ENCODE measurements at places on chromosomes 3 and 15.

DNA sequence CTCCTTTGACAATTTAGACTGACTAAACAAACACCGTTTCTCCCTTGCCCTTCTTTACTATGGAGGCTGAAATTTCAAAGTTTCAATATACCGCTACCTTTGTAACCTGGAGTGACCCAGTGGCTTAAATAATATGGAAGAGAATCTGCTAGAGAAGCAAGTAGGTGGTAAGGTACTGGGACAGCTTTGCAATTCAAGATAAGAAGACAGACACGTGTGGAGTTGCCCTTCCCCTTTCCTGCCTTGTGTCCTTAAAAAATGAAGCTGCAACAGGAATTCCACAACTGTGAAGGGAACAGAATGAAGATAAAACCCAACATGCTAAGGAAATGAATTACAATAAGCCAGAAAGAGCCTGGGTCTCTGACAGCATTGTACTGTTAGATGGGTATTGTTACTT lies 26.4 kb downstream of the CBLB start:
- no peak for DNase-seq

- DNase-seq = no peak
These were observed 34.5 kb upstream of the ST3GAL6 start for GRCh38 chr3:98728672-98729071.

GRCh38 chr3:70276901-70277300 lies 35.5 kb downstream of the MDFIC2 start:
- no peak for DNase-seq

DNA sequence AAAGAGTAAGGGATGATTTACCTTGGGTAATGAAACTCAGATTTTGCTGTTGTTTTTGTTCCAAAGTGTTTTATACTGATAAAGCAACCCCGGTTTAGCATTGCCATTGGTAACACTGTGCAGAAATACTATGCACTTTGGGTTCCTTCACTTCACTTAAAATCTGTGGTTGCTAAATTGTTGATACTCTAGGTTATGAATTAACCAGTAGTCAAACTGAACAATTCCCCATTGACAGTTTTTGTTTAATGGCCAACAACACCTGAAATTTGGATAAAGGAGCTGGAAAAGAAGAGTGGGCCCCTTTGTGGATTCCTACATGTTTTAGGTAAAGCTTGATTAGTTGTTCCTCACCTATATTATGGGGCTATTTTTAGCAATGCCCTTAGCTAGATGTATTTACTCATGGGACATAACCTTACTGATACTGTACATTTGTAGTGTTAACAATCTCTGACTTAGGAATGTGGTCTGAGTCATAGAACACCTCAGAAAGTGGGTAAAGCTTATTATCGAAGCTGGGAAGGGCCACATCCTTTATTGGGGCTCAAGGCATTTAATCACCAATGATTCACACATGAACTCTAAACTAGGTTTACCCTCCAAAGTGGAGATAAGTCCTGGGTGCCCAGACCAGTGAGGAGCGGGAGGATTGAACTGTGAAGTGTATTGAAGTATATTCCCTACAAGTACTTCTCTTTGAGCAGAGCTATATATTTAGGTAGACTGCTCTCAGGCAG lies 29.5 kb upstream of the THRB start:
- DNase-seq = no peak

- DNase-seq = no peak
These were observed 30.0 kb upstream of the CHD2 start for GRCh38 chr15:92870010-92870591.

DNA sequence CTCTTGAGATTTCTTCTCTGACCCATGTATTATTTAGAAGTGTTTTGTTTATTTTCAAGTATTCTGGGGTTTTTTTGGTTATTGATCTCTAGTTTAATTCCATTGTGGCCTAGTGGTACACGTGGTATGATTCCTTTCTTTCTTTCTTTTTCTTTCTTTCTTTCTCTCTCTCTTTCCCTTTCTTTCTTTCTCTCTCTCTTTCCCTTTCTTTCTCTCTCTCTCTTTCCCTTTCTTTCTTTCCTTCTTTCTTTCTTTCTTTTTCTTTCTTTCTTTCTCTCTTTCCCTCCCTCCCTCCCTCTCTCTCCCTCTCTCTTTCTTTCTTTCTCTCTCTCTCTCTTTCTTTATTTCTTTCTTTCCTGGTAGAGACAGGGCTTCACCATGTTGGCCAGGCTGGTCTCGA lies 85.7 kb upstream of the UBE2E1 start:
- no peak for DNase-seq

- no peak for DNase-seq
These were observed 28.5 kb upstream of the SFMBT1 start for GRCh38 chr3:53074366-53074696.

GRCh38 chr3:52019352-52020080 lies 23.8 kb upstream of the RPL29 start:
- DNase-seq = no peak

DNA sequence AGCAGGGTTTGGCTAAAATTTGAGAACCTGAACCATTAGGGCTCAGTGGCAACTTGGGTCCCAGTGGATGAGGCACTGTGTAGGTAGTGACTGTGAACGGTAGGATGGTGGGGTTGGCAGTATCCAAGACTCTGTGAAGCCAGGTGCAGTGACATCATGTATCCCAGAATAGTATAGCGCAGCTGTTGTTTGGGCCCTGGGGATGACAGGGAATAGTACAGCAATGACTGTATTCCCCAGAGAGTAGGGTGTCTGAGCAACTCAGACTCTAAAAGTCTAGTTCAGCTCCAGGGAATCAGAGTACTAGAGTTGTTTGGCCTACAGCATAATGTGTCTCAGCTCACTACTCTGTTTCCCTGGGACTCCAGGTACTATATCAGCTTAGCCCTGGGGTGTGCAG lies 20.7 kb upstream of the PPP2R3A start:
- no peak for DNase-seq

GRCh38 chr15:63056829-63057228 lies 14.3 kb downstream of the TPM1 start:
- no peak for DNase-seq

DNA sequence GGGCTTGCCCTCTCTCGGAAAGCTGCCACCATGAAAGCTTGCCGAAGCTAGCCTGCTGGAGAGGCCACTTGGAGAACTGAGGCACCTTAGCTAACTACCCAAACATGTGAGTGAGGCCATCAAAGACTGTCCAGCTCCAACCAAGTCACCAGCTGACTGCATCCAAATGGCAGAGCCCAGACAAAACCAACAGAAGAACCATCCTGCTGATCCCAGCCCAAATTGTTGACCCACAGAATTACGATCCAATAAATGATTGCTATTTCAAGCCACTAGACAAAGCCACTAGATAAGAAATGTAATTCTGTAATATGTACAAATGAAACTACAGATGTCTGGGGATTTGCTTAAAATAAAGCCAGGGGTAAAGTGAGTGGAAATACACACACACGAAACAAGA lies 109.8 kb upstream of the TRPM1 start:
- no peak for DNase-seq

- DNase-seq = no peak
These were observed 70.7 kb downstream of the CD200R1L start for GRCh38 chr3:112776000-112776399.

DNA sequence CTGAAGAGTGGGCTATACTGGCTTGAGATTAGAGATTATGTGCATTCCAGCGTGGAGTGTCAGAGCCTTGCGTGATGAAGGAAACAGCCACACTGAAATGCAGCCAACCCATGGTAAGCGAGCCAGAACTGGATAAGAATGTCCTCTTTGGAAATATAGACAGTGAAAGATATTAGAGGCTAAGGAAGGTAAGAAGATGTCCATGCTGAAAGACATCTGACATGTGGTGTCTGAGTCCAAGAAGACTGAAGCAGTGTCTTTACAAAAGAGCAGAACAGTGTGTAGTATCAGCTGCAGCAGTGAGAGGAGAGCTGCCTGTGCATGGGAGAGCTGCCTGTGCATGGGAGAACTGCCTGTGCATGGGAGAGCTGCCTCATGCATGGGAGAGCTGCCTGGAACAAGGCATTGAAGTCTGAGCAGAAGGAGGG lies 672.2 kb downstream of the DIPK2A start:
- DNase-seq = no peak

GRCh38 chr3:178583963-178584575 lies 47.8 kb downstream of the KCNMB2 start:
- no peak for DNase-seq

GRCh38 chr3:52093756-52094545 lies 37.6 kb upstream of the DUSP7 start:
- no peak for DNase-seq

- DNase-seq = no peak
These were observed 150.4 kb upstream of the SATB1 start for GRCh38 chr3:18575573-18575972.

DNA sequence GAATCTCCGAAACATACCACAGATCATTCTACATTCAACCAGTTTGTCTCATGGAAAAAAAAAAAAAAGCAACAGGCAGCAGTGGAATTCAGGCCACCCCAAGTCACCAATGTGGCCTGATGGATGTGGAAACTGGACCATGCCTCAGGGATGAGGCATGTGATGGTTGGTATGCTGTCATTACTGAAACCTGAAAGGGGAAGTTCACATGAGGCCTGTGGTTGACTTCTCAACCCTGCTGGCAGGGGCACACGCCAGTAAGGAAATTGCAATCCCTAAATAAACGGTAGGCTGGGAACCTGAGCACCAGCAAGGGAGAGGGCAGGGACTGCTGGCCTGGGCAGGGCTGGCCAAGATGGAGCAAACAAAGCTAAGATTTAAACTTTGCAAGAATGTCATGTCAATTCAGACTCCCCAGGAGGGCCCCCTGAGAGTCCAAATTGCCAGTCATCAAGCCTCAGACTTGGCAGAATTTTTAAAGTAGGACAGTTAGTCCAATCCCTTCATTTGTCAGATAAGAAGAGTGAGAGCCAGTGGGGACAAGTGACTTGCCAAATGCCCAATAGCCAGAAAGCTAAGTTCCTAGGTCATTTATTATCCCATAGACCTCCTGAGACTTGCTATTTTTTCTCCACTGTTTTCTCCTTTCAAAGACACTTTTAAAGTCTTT lies 310.4 kb downstream of the ERC2 start:
- DNase-seq = no peak

- DNase-seq = no peak
These were observed 12.2 kb upstream of the IQCF5 start for GRCh38 chr3:51887620-51888019.

DNA sequence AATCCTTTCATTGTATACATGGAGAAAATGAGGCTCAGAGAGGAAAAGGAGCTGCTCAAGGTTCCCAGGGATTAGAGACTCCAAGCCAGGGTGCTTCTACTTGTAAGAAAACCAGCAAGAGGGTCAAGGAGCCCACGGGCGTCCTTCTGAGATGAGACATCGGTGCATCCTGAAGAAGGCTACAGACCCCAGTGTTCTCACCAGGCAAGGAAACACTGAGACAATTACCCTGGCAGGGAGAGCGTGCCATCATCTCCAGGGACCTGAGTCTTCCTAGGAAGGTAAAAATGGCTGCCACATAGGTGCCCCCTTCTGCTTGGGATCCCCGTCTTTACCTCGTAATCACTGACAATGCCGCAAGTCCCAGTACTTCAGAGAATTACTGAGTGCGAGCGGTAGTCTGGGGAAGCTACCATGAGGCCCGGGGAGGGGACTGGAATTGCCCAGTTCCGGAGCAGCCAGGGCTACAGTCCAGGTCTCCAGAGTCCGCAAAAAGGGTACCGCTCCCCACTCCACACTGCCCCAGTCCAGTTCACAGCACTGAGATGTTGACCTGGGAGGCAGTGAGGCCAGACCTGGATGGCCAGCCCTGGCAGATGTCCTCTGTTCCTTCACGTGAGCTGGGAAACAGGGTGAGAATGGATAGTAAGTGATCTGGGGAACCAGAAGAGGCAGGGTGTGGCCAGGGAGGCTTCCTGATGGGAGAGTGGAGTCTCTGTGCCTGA lies 164.7 kb upstream of the SMAD3 start:
- no peak for DNase-seq

DNA sequence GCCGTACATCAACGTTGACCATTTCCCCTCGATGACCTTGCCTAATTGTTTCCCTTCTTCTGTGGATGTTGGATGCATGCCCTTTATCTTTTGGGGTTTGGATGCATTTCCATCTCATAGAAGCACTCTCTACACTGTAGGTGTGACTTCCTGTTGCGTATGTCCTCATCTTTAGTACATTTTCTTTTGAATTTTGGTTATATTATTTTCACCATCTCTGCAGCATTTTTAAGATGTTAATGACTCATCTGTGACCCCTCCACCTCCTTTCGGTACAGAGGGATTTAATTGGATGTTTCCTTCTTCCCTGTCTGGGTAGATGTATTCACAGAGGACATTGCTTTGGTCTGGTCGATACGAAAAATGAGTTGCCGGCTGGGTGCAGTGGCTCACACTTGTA lies 172.1 kb downstream of the APBA2 start:
- DNase-seq = no peak

- no peak for DNase-seq
These were observed 1011.9 kb downstream of the VGLL3 start for GRCh38 chr3:85979034-85979433.

- DNase-seq = no peak
These were observed 263.8 kb upstream of the UBE2E2 start for GRCh38 chr3:22939349-22939748.

DNA sequence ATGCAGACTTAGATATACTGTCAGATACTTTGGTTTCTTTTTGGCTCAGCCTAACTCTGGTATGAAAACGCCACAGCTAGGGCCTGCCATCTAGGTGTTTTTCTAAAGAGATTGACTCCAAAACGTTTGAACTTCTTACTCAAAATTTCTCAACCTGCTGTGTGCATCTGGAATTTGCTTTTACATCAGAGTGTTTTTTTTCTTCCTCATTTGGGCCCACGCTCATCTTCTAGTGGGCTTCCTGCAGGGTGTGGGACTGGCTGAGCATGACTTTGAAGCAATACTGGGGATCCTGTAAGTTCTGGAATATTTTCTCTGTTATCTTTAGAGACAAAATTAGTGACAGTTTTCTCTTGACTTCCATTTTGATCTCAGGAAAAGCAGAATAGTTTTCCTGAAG lies 117.8 kb downstream of the NR1D2 start:
- no peak for DNase-seq
